ENCODE measurements at places on chromosomes 1 and 21.
A peak's percentile ranks its signal among the peaks of the same experiment; 100 is the strongest.

GRCh38 chr1:114262337-114262736 lies 108.7 kb upstream of the SYT6 start:
- DNase-seq: no peak

- DNase-seq: no peak
Observed at GRCh38 chr21:33067457-33067856, 2.5 kb upstream of the OLIG1 start.

- peak; percentile 12 for DNase-seq
Observed at GRCh38 chr1:228867108-228867950, 132.1 kb downstream of the RHOU start.

- DNase-seq: no peak
Observed at GRCh38 chr21:45169001-45169400, 94.6 kb downstream of the ADARB1 start.

DNA sequence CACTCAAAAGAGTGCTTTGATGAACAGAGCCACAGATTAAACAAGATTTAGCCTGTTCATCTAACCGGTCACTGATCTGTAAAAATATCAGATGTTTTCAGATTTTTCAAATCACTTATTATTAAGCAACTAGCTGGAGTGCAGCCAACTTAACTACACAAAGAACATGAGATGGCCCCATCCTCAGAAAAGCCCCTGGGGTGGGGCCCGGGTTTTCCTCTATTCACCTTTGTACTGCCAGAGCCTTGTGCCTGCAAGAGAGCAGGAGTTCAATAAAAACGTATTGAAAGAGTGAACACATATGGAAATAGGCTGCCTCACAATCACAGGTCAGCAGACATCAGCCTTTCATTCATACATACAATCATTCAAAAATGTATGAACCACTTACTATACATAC lies 516.1 kb downstream of the OMA1 start:
- DNase-seq: no peak

GRCh38 chr1:209207126-209207700 lies 376.3 kb upstream of the CAMK1G start:
- peak; percentile 57 for DNase-seq

DNA sequence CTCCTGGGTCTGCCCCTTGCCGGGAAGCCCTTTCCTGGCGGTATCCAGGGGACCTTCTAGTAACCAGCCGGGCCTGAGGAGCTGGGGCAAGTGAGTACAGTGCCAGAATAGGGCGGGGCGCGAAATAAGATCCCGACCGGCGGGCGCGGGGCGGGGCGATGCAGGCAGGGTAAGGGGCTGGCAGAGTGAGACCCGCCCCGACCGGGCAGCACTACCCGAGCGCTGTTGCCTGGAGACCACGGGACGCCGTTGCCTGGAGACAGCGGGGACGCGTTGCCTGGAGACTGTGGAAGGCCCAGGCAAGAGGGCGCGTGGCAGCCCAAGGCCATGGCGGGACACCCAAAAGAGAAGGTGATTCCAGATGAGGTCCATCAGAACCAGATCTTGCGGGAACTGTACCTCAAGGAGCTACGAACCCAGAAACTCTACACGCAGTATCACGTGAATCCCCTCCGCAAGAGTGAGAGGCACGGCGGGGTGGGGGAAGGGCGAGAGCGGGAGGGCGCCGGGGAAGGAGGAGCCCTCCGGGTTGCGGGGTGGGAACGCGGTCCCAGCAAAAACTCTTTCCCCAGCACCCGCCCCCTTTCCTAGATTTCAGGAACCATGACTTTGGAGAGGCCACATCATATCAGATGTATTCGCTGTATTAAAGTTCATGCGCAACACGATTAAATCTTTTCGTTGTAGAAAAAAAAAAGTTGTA lies 24.3 kb downstream of the EBNA1BP2 start:
- peak; percentile 8 for DNase-seq

DNA sequence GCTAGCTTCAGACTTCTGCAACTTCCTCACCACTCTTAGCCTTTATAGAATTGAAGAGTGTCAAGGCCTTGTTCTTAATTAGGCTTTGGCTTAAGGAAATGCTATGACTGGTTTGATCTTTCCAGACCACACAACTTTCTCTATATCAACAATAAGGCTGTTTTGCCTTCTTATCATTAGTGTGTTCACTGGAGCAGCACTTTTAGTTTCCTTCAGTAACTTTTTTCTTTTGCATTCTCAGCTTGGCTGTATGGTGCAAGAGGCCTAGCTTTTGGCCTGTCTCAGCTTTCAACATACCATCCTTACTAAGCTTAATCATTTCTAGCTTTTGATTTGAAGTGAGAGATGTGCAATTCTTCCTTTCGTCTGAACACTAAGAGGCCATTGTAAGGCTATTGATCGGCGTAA lies 8.6 kb downstream of the PRKACB start:
- DNase-seq: no peak

DNA sequence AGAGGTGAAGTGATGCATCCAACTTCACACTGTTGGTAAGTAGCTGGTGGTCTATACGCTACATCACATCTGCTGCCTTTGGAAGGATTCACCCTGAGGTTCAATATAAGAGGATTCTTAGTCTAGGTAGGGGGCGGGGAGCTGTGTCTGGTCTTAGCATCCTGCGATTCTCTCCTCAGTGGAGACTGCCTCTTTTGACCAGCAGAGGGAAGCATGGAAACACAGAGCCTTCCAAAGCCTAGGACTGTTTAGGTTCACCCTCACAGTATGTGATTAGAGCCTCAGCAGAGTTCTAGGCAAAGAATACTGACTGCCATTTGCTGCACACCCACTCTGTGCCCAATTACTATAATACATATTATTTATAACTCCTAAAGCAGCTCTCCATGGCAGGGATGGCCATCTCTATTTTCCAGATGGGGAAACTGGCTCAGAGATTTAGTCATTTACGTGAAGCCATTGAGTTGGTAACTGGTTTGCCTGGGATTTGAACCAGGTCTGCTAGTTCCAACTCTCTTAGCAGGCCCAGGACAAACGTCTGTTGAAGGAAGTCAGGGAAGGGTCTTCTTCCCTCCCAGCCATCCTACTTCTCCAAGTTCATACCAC lies 28.9 kb upstream of the EFCAB14 start:
- DNase-seq: no peak

GRCh38 chr21:45078877-45079281 lies 4.5 kb downstream of the ADARB1 start:
- DNase-seq: no peak

Data from C1 segment of cervical spinal cord (tissue), 14 donors.